ENCODE measurements at places on chromosomes 2 and 18.

- DNase-seq: no peak
These were observed 302.0 kb upstream of the RND3 start for GRCh38 chr2:150789376-150789905.

DNA sequence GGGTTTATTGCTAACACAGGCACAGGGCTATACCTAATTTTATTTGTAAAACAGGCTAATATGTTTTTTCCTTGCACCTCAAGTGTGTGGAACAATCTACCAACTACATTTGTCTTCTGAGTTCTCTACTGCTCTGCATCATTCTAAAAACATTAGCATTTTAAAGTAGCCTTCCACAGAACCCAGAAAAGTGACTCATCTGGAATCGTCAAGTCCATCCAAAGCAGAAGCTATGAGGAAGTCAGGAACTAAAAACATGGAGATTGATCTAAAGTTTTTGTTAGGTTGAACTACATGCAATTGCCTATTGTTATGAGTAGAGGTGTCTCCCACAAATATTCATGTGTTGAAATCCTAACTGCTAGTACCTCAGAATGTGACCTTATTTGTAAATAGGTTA, 70.9 kb downstream of the SUCLG1 start:
- DNase-seq: no peak

DNA sequence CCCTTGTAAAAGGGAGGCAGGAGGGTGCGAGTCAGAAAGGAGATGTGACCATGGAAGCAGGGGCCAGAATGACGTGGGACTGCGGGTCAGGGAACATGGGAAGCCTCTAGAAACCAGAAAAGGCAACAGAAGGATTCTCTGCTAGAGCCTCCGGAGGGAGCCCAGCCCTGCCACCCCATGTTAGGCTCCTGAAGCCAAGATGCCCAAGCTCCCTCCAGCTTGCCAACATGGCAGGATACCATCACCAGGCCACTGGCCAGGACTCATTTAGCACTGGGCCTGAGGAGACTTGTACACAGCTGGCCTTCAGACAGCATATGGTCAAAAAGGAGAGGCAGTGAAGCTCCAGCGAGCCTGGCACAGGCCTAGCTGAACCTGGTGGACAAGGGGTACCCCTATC, 5.6 kb downstream of the TMEM247 start:
- DNase-seq: no peak

DNA sequence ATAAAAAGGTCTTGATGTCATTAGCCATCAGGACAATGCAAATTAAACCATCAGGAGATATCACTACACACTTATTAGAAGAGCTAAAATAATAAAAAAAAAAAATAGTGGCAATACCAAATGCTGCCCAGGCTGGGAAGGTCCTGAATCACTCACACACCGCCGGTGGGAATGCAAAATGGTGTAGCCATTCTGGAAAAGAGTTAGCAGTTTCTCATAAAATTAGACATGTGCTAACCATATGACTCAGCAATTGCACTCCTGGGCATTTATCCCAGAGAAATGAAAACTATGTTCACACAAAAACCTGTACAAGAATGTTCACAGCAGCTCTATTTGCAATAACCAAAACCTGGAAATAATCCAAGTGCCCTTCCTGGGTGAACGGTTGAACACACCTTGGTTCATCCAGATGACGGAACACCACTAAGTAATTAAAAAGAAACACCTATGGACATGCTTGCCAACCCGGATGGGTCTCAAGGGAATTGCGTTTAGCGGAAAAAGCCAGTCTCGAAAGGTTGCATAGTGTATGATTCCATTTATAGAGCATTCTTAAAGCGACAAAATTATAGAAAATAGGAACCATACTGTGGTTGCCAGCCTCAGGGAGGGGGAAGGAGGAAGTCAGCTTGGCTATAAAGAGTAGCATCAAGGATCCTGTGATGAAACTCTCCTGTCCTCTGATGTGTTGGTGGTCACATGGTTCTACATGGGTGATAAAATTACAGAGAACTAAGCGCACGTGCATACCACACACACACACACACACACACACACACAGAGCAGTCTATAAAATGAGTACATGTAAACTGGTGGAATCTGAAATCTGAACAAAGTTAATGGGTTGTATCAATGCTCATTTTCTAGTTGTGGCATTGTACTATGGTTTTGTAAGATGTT, 4.6 kb downstream of the MBP start:
- DNase-seq: no peak

- no peak for DNase-seq
These were observed 32.4 kb downstream of the SMAD2 start for GRCh38 chr18:47898055-47898454.

DNA sequence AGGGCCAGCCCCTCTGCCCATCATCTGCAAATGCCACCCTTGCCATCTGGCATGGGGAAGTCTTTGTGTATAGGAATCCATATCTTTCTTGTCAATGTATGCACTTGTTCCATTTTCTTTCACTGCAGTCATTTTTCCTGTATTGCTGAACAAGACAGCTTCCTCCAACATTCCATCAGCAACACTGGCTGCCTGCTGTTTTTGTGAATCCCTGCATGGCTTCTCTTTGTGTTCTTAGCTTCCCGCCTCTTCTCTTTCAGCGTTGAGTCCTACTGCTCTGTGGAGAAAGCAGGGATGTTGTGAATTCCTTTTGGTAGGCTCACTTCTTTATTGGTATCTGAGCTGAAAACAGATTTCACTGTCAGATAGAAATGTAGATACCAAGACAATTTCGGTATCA, 150.0 kb downstream of the LPIN1 start:
- peak; percentile 42 for DNase-seq

DNA sequence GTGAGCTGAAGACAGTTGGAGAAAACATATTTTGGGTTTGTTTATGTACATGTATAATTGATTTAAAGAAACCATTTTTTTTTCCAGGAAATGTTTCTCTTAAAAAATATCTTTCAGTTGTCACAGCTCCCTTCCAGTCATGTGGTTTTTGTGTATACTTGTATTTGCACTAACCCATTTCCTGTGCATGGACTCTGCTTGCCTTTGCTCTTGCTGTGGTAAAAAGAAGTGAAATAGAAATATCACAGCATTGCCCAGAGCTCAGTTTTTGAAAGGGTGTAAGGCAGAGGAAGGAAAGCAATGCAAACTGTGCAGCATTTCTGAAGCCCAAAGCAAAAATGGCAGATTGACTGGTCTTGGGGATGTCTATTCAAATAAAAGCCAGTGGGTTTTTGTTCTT, 10.4 kb upstream of the DOCK10 start:
- no peak for DNase-seq

GRCh38 chr2:196229013-196229412, 57.6 kb upstream of the STK17B start:
- DNase-seq: no peak

GRCh38 chr2:223995569-223995968, 38.3 kb downstream of the MRPL44 start:
- no peak for DNase-seq

- no peak for DNase-seq
These were observed 234.3 kb upstream of the ACVR2A start for GRCh38 chr2:147610496-147611040.

- peak; percentile 37 for DNase-seq
These were observed 162.4 kb downstream of the SMAD7 start for GRCh38 chr18:48788373-48788772.

GRCh38 chr18:71784777-71785176, 759.4 kb downstream of the CBLN2 start:
- DNase-seq: no peak

GRCh38 chr2:641164-641871, 35.9 kb downstream of the TMEM18 start:
- DNase-seq: peak; percentile 20

DNA sequence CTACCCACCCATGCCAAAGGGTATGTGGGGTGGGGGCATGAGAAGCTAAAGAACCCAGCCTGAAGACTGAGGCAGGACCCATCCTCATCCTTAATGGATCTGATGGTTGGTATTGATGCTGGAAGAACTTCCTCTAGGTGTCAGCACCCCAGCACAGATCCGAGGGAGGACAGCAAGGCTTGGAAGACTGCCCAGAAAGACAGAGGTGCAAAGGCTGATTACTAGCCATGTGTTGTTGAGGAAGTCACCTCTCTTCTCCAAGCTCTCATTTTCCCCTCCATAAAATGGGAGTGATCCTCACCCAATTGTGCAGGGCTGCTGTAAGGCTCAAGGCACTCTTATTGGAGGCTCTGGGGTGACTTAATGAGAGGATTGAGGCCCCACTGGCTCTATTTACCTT, 256.5 kb downstream of the CELF4 start:
- no peak for DNase-seq

DNA sequence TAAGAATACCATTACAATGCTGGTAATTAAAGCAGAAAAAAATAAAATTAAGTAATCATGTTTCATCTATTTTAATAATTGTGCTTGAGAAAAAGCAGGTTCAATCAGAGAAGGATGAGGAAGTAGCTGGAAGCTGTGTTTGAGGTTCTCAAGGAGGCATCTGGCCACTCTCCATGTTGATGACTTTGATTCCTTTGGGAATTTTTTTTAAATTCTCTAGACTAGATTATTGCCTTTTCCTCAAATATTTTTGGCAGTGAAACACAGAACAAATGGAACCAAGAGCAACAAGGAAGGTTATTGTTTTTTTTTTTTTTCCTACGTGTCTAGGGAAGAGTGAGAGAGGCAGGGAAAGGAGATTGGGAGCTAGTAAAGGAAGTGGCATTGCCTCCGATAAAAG, 99.9 kb upstream of the NRP2 start:
- no peak for DNase-seq

DNA sequence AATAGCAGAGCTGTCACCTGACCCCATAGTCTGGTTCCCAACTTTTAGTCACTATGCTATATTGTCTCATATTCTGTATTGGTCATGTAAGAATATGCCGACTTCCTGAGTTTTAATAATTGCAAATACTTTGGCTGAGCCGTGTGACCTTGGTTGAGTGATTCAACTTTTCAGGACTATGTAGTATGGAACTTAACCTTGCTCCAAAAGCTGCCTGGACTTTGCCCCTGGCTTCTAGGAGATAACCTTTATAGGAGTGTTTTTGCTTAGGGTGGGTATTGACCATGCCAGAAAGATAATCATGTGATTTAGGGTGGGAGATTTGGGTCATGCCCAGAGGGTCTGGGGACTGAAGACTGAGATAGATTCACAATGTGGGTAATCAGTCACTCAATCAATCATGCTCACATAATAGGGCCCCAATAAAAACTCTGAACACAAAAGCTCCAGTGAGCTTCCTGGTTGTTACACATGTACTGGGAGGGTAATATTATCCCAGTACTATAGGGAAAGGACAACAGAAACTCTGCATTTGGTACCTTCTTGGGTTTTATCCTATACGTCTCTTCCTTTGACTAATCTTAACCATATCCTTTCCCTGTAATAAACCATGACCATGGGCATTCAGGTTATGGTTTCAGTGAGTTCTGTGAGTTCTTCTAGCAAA, 235.6 kb downstream of the RNF152 start:
- no peak for DNase-seq

DNA sequence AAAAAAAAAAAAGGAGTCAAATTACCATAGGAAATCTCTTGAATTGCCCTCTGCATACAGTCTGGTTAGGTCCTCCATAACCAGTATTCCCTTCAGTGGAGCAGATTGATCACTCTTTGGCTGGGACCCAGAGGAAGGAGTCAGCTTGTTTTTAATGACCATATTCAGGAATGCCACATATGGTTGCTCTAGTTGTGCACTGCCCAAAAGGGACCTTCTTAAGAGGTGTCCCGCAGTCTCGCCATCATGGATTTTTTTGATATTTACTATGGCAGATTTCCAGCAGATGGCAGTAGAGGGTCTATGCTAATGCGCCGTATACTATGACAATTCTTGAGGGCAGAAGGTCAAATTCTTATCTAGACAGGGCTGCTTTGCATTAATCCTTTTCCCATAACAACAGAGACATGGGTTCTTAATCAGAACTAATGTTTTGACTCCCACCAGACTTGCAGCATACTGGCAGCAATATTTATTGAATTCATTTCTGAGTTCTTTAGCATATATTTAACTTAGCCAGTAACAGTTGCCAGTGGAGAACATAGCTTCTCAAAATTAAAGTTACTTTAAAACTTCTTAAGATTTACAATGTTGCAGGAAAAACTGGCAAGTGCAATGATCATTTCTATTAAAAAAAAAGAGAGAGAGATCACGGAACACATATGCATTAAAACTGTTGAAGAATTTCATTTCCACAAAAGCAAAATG, 31.8 kb upstream of the INPP4A start:
- no peak for DNase-seq
